ENCODE measurements at places on chromosomes 7 and 10.

DNA sequence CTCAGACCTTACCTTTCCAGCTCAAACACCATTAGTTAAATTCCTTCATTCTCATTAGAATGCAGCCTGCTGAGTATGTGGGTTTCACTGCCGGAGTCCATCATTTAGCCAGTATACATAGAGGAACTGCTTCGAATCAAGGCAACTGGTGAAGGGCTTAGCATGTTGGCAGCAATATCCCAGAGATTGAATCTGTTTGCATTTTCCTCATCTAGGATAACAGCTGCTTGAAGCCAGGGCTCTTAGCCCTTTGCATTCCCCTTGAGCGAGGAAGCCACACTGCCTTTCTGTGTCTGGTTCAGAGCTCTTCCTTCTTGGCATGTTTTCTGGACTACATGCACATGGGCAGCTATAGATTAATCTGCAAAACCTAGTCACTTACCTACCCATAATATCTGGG lies 14.7 kb downstream of the NODAL start:
- DNase-seq, result no peak

DNA sequence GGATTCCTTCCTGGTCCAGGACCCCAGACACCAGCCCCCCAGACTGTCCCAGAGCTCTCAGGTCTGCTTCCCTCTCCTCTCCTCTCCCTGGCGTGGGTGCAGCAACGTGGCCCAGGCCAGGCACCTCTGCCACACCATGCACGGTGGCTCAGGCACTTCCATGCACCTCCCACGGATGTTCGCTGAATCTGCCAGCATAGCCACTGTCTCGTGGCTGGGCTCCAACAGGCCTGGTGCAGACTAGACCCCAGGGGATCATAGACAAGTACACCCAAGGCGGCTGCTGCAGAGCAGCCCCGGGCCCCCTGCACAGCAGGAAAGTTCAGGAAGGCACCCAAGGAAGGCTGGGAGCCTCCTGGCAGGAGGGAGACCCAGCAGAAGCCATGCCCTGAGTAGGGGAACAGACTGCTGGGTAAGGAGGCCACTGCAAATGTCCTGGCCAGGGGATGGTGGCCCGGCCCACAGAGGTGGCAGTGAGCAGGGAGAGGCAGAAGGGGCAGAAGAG lies 4.4 kb downstream of the RASGEF1A start:
- DNase-seq, result no peak

- DNase-seq, result no peak
These were observed 743 bp downstream of the MKI67 start for GRCh38 chr10:128125416-128125943.

- DNase-seq, result peak; percentile 66
These were observed 6.0 kb downstream of the MBLAC1 start for GRCh38 chr7:100132697-100133151.

- DNase-seq, result no peak
These were observed 38.4 kb downstream of the PLPP4 start for GRCh38 chr10:120495226-120496009.

DNA sequence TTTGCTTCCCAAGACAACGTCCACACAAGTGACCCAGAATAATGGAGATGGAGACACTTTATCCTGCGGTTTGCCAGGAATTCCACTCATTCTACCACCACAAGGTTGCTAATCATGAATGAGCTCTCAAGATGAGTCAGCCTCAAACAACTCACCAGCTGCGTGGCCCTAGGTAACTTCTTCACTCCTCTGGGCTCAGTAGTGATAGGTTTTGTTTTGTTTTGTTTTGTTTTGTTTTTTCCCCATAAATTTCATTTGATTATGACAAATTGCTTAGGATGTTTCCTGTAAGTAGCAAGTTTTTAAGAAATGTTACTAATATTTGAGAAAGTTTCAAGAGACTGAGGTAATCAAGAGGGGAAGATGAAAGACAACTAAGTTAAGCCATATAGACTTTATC lies 286.8 kb downstream of the PARD3 start:
- DNase-seq, result no peak

DNA sequence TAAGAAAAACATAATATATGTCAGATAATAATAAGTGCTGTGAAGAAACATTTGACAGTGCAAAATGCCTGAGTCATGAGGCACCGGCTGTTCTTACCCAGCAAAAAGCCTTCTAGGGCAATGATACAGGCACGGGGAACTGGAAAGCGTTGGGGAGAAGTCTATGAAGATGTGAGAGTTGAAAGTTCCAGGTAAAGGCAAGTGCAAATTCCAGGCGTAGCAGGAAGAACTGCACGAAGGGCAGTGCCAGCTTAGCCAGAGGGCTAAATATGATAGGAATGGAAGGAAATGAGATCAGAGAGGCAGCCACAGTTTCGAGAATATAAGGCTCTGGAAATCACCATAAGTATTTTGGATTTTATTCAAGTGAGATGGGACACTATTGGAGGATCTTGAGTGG lies 87.0 kb downstream of the IPMK start:
- no peak for DNase-seq

DNA sequence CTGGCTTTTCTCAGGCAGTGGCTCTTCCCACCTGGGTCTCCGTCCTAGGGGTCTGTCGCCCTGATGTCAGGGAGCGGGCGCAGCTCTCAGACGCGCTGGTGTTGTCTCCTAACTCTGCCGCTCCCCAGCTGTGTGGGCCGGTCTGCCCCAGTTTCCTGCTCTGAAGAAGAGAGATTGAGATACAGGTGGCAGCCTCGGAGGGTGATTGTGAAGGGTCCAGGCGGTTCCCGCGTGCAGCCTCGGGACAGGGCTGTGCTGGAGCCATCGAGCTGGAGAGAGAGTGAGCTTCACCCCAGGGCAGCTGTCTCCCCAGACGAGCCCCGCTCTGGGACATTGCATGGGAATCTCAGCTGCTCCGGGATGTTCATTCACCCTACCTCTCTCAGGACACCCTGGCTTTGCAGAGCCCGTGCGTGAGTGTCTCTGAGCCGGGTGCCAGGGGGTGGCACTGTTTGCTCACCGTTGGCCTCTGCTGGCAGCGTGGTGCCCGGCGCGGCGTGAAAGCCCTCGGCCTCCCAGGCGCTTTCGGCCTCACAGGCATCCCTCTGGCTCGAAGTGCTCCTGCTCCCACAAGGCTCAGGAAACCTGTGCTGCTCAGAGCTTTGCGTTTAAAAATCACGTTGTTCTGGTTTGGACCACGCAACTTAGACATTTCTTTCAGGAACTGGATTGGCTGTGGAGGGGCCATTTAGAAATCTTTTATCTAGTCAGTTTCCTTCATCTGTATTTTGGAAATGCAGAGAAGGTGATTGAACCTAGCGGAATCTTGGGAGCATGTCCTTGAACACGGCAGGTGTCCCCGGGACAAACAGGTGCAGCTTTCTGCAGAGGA lies 33.8 kb upstream of the ZFAND2A start:
- peak; percentile 29 for DNase-seq

- no peak for DNase-seq
These were observed 50.9 kb upstream of the PDLIM1 start for GRCh38 chr10:95341716-95342130.

DNA sequence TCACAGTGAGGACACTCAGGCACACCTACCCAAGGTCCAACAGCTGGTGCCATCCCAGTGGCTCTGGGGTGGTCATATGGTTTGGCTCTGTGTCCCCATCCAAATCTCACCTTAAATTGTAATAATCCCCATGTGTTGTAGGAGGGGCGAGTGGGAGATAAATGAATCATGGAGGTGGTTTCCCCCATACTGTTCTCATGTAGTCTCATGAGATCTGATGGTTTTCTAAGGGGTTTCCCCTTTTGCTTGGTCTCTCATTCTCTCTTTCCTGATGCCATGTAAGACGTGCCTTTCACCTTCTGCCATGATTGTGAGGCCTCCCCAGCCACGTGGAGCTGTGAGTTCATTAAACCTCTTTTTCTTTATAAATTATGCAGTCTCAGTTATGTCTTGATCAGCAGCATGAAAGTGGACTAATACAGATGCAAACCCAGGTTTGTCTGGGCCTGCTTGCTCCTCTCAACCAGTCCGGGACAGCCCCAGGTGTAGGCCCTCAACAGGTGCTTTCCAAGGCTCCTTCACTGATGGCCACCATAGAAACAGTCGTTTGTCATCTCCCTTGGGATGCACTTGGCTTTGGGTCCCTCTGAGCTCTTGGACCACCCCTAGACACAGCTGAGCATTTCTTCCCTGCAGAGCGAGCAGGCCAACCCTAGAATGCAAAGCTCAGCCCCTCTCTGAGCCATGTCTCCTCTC lies 101.3 kb upstream of the CTBP2 start:
- DNase-seq, result no peak

DNA sequence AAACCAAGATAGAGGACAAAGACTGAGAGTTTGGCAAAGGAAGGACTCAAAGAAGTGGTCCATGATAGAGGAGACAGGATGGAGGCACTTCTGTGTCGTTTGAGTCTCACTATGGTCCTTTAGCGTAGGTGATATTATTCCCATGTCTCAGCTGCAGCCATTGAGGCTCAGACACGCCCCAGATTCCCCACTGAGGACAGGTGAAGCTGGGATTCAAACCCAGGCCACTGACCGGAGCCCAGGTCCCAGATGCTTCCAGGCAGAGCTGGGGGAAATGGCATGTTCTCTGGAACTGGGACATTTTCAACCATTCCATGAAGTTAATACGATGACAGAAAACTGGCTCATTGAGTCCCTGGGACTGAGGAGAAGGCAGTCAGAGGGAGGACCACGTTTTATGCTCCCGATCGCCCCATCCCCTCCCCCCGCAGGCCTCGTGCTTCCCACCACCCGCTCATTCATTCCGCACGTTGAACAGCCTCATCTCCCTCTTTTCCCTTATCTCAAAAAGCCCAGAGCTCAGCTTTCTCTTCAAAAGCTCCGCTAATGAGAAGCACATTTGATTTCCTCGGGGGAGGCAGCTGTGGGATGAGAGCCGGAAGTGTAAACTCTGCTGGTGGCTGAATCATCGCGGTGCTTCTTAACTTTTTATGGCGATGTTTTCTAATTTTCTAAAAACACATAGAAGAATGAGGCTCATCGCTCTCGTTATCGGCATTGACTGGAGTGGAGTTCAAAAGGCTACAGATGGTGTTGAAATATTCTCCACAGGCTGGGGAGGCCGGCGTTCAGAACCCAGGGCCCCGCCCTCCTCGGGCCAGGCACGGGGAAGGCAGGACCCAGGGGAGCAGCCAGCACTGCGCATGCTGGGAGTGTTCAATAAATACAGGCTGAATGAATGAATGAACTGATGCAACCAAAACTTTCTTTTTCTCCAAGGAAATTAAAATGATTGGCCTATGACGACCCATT lies 64.0 kb downstream of the OAT start:
- peak; percentile 3 for DNase-seq

GRCh38 chr10:98410135-98410743 lies 4.7 kb downstream of the PYROXD2 start:
- no peak for DNase-seq

DNA sequence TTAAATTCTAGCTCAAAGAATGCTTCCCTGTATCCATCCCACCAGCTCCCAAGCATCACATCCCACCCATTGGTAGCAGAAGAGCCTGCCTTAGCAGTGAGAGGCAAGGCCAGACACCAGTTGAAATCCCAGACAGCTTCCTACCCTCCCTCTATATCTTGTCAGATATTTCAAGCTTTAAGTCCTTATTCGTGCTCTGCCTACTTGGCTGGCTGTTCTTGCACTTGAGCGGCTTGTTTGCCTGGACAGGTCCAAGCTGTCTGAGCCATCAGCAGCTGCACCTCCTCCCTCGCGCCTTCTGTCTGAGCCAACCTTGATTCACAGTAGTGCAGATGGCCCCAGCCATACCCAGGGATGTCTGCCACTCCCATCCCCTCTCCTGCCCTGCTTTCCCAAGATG lies 16.4 kb downstream of the LRRC4 start:
- no peak for DNase-seq

DNA sequence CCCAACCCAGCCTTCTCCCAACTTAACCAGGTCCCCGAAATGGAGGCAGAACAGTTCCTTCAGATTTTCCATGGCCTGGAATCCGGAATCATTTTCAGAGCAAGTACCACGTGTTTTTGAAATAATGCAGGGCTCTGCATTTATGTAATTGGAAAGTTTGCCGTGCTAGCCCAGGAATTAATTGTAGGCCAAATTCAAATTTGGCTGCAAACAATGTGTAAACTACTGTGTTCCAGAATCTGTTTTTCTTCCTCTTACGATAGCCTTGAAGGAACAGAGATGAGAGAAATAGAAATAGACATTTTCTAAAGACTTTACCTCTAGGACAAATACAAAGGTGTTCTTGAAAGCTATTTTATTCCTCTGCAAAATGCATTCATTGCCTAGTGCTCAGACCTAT lies 77.4 kb downstream of the FAM107B start:
- DNase-seq, result no peak

DNA sequence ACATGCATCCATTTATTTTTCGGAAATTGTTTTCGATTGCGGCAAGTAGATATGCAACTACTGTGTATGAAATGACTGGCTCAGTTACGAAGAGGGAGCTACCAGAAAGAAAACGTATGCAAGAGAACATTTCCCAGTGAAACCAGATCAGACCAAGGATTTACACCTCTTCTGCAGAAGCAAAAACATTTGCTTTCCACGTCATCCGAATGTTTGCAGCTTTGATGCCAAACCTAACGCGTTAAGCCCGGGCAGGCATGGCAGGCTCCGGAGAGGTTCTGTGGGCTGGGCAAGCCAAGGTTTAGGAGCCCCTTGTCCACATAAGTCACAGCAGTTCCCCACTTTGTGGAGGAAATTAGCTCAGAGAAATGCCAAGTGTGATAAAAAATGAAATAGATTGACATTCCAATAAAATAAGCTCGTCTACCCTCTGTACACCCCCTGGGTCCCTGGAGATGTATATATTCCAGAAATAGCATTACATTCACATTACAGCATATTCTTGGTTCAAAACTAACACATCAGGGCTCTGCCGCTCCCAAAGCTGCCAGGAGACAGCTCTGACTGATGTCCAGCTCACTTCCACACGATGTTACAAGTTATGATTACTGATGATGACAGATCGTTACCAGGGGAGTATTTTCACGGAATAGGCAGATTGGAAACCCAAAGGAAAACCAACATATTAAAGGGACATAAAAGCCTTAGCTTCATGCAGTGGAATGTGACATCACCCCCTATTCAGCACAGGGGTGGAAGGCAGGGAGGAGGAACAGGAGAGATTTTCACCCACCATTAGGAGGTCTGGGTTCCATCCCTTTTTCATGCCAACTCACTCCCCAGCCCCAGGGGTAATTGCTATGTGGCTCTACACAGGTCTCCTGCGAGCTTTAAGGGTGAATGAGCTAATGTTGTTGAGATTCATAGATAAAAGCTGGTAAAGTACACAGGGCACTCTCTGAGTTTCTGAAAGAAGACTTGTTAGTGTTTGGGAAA lies 81.5 kb downstream of the LYZL1 start:
- no peak for DNase-seq

All from NCI-H526 treated with DMSO at 0.1 percent for 48 hours (cell line).